ENCODE measurements at places on chromosomes 13 and 19.

DNA sequence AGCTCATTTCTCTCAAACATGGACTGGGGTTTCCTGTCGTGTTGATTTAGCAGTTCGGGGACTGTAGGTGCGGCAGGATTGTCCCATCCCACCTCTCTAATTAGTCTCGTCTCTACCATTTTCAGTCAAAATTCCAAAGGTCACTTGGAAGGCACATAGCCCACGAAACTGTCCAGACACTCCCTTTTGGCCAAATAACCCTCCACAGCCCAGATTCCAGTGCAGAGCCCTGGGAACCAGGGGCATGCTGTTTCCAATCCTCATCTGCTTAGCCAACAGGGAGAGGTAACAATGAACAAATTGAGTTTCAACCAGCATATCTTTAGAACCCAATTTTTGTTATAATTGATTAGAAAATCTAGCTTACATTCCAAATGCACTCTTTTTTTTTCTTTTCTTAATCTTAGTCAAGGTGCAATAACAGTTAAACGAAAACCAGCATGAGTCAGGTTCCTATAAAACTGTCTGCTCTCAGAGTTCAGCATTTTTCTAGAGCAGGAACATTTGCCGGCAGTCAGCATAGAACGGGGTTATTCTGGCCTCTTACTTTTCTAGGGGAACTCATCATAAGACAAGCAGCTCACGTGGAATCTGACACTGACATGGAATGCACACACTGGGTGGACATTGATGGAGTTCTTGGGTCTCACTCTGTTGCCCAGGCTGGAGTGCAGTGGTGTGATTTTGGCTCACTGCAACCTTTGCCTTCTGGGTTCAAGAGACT is 14.4 kb upstream of the CEBPA start:
- no peak for DNase-seq

- DNase-seq: no peak
Measured at GRCh38 chr13:39998166-39998565, 342.7 kb downstream of the COG6 start.

GRCh38 chr13:78228940-78229339 is 310.3 kb upstream of the EDNRB start:
- no peak for DNase-seq

DNA sequence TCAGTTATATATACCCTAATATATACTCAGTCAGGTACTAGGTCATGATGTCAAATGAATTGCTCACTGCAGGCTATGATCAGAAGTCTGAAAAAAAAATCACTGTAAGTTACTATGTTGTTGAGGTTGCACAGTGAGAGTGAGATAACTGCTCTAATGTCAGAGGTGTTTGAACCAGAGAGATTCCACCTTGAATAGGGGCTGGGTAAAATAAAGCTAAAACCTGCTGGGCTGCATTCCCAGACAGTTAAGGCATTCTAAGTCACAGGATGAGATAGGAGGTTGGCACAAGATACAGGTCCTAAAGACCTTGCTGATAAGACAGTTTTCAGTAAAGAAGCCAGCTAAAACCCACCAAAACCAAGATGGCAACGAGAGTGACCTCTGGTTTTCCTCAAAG is 10.2 kb downstream of the EPSTI1 start:
- no peak for DNase-seq

- no peak for DNase-seq
Measured at GRCh38 chr13:93926425-93926824, 553.1 kb downstream of the DCT start.

DNA sequence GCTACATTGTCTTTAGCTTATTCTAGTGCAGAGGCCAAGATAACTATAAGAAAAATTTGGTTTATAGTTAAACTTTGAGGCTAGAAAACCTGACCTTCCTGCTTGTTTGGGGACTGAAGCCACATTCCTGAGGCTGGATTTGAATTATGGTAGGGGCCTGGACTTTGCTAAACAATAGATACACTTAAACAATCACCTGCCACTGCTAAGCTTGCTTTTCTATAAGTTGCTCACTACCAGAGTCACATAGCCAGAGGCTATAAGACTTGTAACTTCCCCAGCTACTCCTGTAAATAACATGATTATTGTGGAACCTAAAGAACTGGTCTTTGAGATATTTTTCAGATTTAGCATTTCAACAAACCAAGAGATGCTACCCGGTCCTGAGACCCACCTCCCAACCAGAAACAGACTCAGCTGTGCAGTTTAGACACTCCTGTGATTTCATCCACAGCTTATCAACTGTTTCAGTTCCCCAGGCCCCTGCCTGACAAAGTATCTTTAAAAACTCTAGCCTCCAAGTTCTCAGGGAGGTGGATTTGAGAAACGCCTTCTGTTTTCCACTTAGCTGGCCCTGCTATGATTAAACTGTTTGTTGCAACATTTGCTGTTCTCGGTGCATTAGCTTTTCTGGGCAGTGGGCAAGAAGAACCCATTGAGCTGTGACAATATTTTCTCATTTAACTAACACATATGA is 77.7 kb downstream of the MIPEP start:
- DNase-seq: no peak

DNA sequence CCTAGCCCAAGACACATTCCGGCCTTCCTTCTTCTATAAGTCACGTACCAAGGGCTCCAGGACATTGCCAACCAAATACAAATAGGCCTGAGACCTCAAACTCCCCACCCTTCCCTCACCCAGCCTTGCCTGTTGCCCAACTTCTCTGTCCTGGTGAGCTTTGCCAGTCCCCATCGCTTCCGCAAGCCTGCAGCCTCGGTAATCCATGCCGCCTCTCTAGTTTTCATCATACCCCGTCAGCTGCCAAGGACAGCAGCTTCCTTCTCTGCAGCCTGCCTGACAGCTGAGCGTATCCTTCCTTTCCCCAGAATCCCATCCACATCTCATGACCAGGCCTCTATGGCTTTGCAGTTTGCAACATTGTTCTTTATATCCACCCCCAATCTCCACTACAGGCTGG is 36.6 kb upstream of the POMP start:
- no peak for DNase-seq

GRCh38 chr13:20588529-20589110 is 21.7 kb downstream of the IFT88 start:
- no peak for DNase-seq

DNA sequence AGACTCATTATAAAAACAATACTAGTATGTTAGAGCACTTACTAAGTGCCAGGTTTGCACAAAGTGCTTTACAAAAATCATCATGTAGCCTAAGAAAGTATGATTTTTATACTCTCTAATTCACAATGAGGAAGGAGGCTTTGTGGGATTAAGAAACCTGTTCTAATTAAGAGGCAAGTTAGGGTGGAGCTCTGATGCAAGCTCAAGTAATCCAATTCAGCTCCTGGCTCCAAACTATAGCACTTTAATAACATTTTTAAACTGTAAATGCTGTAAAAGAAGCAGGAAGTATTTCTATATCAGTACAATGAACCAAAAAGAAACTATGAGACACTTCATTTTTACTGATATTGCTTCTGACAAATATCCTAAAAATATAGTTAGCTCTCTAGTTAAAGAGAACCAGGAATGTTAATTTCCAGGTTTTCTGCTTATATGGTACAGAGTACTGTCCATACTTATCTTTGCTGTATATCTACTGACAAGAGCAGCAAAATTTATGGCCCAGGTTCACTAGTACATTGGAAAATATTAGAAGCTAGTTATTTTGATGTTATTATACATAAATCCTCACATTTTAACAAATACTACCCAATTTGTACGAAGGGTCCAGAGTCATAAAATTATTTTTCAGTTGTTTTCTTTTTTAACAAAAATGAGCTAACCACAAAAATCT is 482.0 kb downstream of the DIAPH3 start:
- DNase-seq: no peak

DNA sequence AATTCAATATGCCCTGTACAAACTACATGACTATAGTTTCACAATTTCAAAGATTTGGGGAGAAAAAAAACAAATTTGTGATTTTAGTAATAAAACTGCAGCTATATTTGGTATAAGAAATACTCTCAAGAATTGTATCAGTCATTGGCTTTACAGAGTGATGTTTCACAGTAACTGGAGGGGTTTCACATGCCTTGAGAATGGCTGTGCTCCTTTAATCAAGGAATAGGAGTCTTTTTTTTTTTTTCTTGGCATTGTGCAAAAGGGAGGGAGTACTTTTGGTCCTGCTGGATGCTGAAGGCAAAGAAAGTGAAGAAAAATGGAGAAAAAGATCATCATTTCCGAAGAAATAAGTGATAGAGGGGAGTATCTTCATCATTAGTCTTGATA is 6.8 kb downstream of the ZNF507 start:
- no peak for DNase-seq

- DNase-seq: no peak
Measured at GRCh38 chr19:52007451-52007805, 583 bp downstream of the ZNF615 start.

GRCh38 chr19:11201791-11202190 is 4.4 kb upstream of the KANK2 start:
- DNase-seq: no peak
